Activated CD4-positive, alpha-beta T cell treated with anti-CD3 and anti-CD28 coated beads for 36 hours (primary cell): ENCODE measurements at places on chromosomes 1 and 21. TPM values are rescaled to one million over a fixed set of nuclear protein-coding genes. Genes with fewer than 3 reads are reported as not detected.

Gene EDN2
- not detected for total RNA-seq

Gene SPOCD1
- total RNA-seq: 0.79 TPM

Gene SPRR1A
- not detected for total RNA-seq

Gene CYP4A22
- not detected for total RNA-seq

Gene ZNF697
- total RNA-seq: 0.50 TPM

Gene ICOSLG
- total RNA-seq: 2.4 TPM

Gene CDKN2C
- 9.2 TPM for total RNA-seq

Gene FAM177B
- total RNA-seq: not detected

Gene TFAP2E
- total RNA-seq: 0.53 TPM

GRCh38 chr1:175600721-175601440 is 142.5 kb downstream of the TNR start:
- no peaks in the 10 kb centered on the region for H3K4me1 ChIP-seq
- no peak overlapping the region for H3K27ac ChIP-seq
- peaks cover 31% of the 10 kb centered on the region for H3K27me3 ChIP-seq
- no peaks in the 10 kb centered on the region for H3K36me3 ChIP-seq
- DNase-seq: no peak
- no peak overlapping the region for H3K4me3 ChIP-seq

DNA sequence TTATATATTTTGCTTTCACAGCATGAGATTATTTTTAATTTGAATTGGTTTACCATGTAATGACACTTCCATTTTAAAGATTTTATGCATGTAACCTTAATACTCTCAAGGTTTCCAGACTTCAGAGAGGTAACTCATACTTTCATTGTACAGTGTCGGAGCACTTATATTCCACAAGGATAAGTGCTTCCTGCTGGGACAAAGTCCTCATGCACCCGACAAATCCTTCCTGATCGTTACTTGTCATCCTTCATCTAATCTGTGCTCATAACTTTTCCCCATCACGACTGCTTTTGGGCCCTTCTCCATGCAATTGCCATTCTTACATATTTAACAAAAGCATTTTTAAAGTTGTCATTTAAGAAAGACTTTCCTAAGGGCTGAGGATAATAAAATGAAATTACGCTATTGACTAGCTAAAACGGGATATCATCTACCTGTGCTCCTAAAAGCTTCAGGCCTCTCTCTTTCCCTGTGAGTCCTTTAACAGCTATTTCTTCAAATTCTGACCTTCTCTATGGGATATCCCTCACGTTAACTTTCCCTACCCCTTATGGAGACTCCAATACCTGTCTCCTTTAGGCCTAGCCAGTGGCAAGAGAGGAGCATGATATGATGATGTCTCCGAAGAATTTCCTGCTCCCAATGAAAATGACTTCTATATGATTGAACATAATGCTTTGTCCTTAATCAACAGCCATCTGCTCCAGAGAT is 59.3 kb downstream of the NCAM2 start:
- no peak for DNase-seq
- no peaks in the 10 kb centered on the region for H3K4me1 ChIP-seq
- H3K27me3 ChIP-seq: no peaks in the 10 kb centered on the region
- H3K36me3 ChIP-seq: no peaks in the 10 kb centered on the region
- H3K27ac ChIP-seq: no peak overlapping the region

DNA sequence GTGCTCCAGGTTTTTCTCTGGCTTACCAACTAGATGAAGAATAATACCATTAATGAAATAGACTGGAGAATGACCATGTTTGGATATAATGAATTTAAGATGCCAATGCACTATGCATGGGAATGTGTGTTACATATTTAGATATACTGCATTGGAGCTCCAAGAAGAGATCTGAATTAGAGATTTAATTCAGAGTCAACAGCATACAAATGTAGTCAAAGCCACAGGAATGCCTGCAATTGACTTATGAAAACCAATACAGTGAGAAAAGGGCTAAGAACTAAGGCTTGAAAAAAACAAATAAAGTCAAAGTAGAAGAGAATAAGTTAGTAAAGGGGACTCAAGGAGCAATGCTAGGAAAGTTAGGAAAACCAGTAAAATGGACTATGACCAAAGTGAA is 59.1 kb downstream of the USP24 start:
- H3K27ac ChIP-seq: peak overlapping the region; percentile 44
- no peaks in the 10 kb centered on the region for H3K27me3 ChIP-seq
- no peak overlapping the region for H3K4me3 ChIP-seq
- DNase-seq: no peak
- peaks cover 28% of the 10 kb centered on the region for H3K4me1 ChIP-seq

- no peak overlapping the region for H3K27ac ChIP-seq
- H3K4me3 ChIP-seq: no peak overlapping the region
- peaks cover 31% of the 10 kb centered on the region for H3K36me3 ChIP-seq
- no peak for DNase-seq
- no peaks in the 10 kb centered on the region for H3K4me1 ChIP-seq
- no peaks in the 10 kb centered on the region for H3K27me3 ChIP-seq
Observed at GRCh38 chr21:42563686-42564085, 50.0 kb downstream of the SLC37A1 start.

DNA sequence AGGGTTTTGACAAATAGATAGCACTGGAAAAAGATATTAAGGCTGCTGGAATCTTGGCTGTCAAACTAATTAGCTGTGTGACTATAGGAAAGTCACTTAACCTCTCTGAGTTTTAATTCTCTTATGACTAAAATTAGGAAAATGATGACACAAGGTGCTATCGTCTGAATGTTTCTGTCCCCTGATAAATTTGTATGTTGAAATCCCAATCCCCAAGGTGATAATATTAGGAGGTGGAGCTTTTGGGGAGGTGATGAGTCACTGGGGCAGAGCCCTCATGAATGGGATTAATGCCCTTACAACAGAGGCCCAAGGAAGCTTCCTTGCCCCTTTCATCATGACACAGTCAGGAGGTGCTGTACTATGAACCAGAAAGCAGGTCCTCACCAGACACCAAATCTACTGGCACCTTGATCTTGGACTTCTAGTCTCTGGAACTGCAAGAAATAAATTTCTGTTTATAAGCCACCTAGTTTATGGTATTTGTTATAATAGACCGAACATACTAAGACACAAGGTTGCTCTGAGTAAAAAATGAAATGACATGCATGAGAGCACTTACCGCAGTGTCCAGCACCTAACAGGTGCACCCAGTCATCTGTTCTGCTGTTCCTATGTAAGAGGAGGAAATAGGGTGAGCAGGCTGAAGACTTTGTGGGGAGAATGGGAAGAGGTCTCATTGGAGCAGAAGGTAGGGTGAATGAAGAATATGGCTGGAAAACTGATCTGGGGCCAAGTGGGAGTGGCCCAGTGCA is 26.3 kb upstream of the DISP1 start:
- peaks cover 7% of the 10 kb centered on the region for H3K27me3 ChIP-seq
- no peak overlapping the region for H3K27ac ChIP-seq
- H3K4me1 ChIP-seq: peaks cover 7% of the 10 kb centered on the region
- no peak for DNase-seq
- no peaks in the 10 kb centered on the region for H3K36me3 ChIP-seq

DNA sequence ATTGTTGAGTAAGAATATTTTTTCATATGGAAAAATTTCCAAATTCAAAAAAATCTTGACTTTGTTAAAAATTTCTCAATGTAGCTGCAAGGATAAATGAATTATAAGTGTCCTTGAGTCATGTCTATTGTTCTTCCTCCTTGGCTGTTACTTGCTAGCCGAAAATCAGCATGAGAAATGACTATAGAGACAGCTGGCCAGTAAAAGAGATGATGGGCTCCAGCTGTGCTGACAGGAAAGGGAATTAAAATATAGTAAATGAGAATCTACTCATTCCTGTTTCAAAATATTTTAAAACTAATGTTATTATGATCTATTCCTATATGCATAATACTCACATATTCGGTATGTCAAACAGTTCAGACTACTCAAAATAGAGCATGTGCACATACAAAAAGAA is 1292.6 kb downstream of the BRINP3 start:
- H3K36me3 ChIP-seq: no peaks in the 10 kb centered on the region
- no peak for DNase-seq

DNA sequence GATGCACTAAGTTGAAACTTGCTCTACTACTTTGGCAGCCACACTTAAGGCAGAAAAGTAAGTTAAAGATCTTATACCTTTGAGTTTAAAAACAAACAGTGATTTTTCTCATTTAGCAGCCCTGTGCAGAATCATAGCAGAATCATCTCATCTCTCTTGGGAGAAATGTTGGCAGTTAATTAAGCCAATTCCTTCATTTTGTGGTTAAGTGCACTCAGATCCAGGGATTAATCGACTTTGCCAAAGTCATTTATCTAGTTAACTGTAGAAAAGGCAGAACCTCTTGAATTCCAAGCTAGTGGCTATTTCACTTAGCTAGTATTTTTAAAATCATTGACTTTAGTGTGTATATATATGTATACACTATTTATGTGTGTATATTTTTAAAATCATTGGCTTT is 125.0 kb downstream of the GPR52 start:
- no peak overlapping the region for H3K4me3 ChIP-seq
- H3K36me3 ChIP-seq: peaks cover 22% of the 10 kb centered on the region
- no peaks in the 10 kb centered on the region for H3K4me1 ChIP-seq
- no peak overlapping the region for H3K27ac ChIP-seq

GRCh38 chr21:36641886-36642285 is 57.0 kb upstream of the SIM2 start:
- DNase-seq: no peak
- H3K27ac ChIP-seq: no peak overlapping the region
- H3K36me3 ChIP-seq: no peaks in the 10 kb centered on the region
- H3K4me3 ChIP-seq: no peak overlapping the region
- peaks cover 8% of the 10 kb centered on the region for H3K4me1 ChIP-seq

DNA sequence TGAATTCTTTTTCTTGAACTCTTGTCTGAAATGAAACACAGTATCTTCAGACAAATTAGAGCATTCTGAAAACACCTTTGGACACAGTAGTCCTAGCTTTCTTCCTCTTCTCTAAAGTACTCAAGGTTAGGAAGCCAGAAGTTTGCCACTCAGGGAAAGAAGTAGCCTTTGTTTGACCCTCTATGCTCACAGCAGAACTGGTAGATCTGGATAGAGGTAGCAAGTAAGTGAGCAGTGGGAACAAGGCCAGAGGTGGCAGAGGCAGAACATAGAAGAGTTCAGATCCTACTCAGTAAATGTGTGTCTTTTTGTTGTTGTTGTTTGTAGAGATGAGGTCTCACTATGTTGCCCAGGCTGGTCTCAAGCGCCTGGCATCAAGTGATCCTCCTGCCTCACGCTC is 7.4 kb upstream of the PIGR start:
- H3K27ac ChIP-seq: no peak overlapping the region
- no peak overlapping the region for H3K4me3 ChIP-seq
- no peaks in the 10 kb centered on the region for H3K27me3 ChIP-seq
- no peaks in the 10 kb centered on the region for H3K36me3 ChIP-seq
- no peak for DNase-seq

- peaks cover 5% of the 10 kb centered on the region for H3K4me1 ChIP-seq
- H3K27ac ChIP-seq: no peak overlapping the region
- H3K4me3 ChIP-seq: peak overlapping the region; percentile 62
- H3K27me3 ChIP-seq: no peaks in the 10 kb centered on the region
- DNase-seq: peak; percentile 51
- H3K36me3 ChIP-seq: no peaks in the 10 kb centered on the region
Observed at GRCh38 chr21:44485254-44485793, 30.0 kb downstream of the LRRC3 start.

GRCh38 chr1:18735224-18735997 is 104.8 kb downstream of the PAX7 start:
- no peak for DNase-seq
- H3K4me1 ChIP-seq: no peaks in the 10 kb centered on the region
- peaks cover 28% of the 10 kb centered on the region for H3K27me3 ChIP-seq
- no peak overlapping the region for H3K27ac ChIP-seq
- H3K4me3 ChIP-seq: no peak overlapping the region

- H3K36me3 ChIP-seq: no peaks in the 10 kb centered on the region
- H3K4me3 ChIP-seq: no peak overlapping the region
- H3K27ac ChIP-seq: no peak overlapping the region
- peaks cover 15% of the 10 kb centered on the region for H3K27me3 ChIP-seq
- peaks cover under 1% of the 10 kb centered on the region for H3K4me1 ChIP-seq
Observed at GRCh38 chr1:66237042-66237441, 296.9 kb upstream of the SGIP1 start.

DNA sequence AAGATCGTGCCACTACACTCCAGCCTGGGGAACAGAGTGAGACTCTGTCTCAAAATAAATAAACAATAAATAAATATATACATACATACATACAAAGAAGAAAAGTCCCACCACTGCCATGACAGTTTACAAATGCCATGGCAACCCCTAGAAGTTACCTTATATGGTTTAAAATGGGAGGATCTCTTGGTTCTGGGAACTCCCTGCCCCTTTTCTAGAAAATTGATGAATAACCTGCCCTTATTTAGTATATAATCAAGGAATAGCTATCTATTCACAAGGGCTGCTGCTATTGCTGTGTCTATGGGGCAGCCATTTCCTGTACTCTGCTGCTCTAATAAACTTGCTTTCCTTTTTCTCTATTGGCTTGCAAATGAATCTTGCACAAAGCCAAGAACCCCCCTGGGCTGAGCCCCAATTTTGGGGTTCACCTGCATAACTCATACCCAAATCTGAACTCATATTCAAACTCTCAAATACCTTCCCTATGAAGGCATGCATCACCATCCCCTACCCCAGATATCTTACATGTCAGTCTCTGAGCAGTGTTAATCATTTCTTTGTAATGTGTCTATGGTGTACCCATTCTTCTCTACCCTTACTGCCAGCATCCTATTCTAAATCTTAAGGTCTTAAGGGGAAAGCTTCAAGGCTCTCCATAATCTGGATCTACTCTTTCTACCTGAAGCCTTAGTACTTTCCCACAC is 9.0 kb downstream of the GON4L start:
- H3K27ac ChIP-seq: peak overlapping the region; percentile 76
- H3K4me1 ChIP-seq: peaks cover 55% of the 10 kb centered on the region
- peaks cover 58% of the 10 kb centered on the region for H3K36me3 ChIP-seq
- no peaks in the 10 kb centered on the region for H3K27me3 ChIP-seq

DNA sequence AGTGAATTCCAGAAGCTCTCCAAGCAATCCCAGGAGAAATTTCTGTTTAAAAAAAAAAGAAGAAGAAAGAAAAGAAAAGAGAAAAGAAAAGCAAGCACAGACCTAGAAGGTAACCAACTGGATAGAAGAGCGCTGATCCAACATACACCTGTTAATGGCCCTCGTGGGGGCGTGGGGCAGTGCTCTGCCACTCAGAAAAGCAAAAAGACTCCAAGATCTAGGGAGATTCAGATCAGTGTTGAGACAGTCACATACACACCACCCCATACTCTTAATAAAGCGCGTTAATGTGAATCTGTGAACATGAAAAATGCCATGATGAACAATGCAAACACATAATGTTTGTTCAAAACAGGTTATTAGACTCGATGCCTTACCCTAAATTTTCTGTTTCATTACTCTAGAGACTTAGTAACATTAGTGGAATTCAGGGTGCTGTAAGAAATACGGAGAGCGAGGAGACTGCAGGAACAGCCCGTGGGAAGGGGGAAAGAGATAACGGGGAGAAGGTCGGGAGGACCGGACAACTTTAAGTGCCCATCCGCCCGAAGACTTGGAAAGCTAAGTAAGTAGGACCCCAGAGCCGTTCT is 406 bp downstream of the NME7 start:
- H3K27ac ChIP-seq: no peak overlapping the region
- no peak overlapping the region for H3K4me3 ChIP-seq
- DNase-seq: no peak
- peaks cover 36% of the 10 kb centered on the region for H3K4me1 ChIP-seq
- H3K36me3 ChIP-seq: peaks cover 13% of the 10 kb centered on the region

- H3K27me3 ChIP-seq: peaks cover 13% of the 10 kb centered on the region
- H3K4me3 ChIP-seq: peak overlapping the region; percentile 55
- peak; percentile 67 for DNase-seq
- H3K36me3 ChIP-seq: no peaks in the 10 kb centered on the region
Observed at GRCh38 chr1:160046494-160047110, 14.8 kb upstream of the PIGM start.
